ENCODE measurements at places on chromosomes 7 and 10. TPM values are rescaled to one million over a fixed set of nuclear protein-coding genes. Genes with fewer than 3 reads are reported as not detected.

- peak; percentile 9 for DNase-seq
These were observed 73.4 kb downstream of the PAPSS2 start for GRCh38 chr10:87733081-87733480.

- peak; percentile 39 for DNase-seq
These were observed 167.8 kb upstream of the AUTS2 start for GRCh38 chr7:69430384-69431021.

Gene SVOPL
- not detected for total RNA-seq

DNA sequence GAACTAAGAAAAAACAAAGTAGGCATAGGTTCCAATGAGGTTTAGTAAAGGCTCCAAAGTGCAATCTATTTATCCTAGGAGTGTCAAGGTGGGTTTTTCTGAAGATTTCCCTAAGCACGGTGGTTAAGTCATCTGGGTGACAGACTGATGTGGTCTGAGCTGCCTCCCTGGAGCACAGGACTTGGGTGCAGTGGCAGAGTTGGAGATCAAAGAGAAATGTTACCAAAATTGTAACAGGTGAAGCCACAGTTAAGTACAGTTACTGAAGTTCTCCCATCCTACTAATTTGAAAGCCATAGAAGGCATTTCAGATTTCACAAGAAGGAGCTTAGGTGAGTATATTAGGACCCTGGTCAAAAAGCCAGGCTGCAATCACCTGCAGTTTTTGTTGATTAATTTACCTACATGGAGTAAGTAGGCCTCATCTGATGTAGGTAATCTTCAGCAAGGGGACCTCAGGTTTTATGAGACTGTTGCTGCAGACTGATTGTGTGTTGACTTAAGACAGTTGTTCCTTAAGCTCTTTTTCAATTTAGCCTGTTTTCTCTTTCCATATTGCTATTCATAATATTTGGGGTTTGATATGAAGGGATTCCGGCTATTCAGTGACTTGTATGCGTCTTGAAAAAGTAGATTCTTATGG, 3.0 kb downstream of the DLX6 start:
- no peak for DNase-seq

DNA sequence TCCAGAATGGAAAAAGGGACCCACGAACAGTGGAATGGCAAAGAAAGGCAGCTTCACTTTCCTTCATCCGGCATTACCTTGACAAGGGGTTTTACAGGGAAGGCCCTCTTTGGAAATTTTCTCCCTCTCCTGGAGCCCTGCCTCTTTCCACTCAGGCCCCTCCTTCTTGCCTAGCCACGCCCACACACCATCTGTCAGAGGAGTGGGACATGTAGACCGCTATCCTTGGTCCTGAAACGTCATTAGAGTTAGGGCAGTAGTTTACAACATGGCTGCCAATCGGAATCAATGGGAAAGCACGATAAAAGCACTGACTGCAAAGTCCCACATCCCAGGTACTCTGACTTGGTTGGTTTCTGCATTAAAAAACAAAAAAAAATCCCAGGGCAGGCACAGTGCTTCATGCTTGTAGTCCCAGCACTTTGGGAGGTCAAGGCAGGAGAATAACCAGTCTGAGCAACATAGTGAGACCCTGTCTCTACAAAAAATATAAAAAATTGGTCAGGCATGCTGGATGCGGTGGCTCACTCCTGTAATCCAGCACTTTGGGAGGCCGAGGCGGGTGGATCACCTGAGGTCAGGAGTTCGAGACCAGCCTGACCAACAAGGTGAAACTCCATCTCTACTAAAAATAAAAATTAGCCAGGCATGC, 96.4 kb downstream of the MARCHF5 start:
- peak; percentile 50 for DNase-seq

DNA sequence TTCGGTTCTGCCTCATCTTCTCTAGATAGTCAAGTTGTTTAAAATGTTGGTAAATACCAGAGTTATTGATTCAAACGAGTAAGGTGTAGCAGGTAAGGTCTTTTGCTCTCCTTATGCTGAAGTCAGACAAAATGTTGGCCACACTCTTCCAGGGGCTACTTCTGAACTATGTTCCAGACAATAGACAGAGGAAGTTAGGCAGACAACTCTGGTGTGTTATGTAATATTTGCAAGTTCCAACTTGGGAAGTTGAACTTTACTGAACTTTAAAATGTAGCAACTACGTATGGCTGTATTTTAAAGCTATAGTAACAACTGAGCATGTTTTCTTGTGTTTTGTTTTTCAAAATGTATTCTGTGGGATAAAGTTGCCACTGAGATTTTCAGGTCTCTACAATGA, 125.7 kb upstream of the NEBL start:
- DNase-seq, result no peak

Gene FAM131B
- 0.31 TPM for total RNA-seq

- DNase-seq, result no peak
These were observed 43.0 kb upstream of the NMT2 start for GRCh38 chr10:15211464-15211979.

GRCh38 chr7:103373866-103374643, 26.6 kb downstream of the PSMC2 start:
- no peak for DNase-seq

DNA sequence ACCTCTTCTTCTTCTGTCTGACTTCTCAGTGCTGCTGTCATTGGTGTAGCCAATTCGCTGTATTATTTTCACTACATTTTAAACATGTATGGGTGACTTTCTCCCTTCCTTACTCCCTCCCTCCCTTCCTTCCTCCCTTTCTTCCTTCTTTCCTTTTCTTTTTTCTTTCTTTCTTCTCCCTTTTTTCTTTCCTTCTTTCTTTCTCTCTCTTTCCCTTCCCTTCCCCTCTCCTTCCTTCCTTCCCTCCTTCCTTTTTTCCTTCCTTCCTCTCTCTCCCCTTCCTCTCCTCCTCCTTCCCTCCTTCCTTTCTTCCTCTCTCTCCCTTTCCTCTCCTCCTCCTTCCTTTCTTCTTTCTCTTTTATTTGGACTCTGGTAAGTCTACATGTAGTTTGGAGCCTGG, 240.8 kb downstream of the GATA3 start:
- no peak for DNase-seq

GRCh38 chr10:114485696-114486400, 81.5 kb upstream of the AFAP1L2 start:
- DNase-seq, result no peak

Gene PILRA
- 4.8 TPM for total RNA-seq

GRCh38 chr7:127387974-127388373, 4.5 kb downstream of the ZNF800 start:
- DNase-seq, result no peak

Gene CUBN
- 1.2 TPM for total RNA-seq

DNA sequence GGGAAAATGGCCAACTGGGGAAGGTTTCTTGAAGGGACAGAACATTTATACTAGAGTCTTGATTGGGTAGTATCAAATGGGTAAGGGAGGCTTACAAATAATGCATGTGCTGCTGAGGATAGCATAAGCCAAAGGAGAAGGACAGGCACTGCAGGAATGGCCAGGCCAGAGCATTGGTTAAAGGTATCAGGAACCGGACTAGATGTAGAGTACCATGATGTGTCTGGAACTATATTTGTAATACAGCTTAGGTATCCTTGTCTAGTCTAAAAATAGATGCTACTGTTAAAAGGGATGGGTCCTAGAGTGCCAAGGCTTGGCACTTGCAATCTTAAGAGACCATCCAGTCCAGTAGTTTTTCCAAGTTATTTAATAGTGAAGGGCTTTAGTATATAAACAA, 20.3 kb downstream of the TMEM243 start:
- DNase-seq, result no peak

DNA sequence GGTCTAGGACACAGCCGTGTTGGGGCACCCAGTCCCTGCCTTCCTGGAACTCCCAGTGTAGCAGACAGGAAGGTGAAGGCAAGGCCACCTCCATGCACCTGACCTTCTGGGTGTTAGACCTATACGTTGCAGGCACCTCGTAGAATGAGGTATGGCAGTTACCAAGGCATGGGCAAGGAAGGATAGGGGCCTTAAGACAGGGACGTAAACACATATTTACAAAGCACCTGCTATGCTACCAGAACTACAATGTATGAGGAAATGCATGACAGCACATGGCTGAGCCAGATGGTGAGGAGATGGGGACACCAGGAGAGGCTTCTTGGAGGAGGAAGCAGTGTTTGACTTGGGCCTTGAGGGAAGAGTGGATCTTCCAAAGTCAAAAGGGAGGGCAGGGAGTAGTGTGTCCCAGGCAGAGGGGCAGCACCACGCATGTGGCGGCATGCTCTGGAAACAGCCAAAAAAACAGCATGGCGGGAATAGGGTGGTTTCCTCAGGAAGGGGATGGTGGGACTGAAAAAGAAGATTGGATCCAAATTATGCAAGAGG, 231.2 kb downstream of the FANK1 start:
- DNase-seq, result no peak

DNA sequence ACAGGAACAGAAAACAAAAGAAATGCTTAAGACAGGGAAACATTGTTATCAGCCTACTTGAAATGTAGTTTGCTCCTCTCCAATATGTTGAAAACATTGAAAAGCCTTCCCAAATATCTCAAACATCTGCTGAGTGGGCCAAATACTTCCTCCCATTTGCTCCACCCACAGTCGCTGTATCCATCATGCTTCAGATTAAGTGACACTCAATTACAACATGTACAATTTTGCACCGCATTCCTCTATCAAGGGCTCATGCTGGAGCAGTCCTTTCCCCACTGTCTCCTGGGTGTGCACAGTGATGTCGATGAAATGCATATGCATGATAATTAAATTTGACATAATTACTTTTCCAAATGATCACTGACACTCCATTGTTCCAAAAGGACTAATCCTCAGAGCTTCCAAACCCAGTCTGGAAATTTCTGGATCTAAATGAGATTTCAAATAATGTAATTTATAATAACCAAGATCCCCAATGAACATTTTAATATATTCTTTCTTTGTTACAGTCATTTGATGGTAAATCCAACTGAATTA, 604.6 kb downstream of the GRID1 start:
- no peak for DNase-seq

All from heart right ventricle (tissue), 16 donors.